ENCODE measurements at places on chromosomes 6 and 20. TPM values are rescaled to one million over a fixed set of nuclear protein-coding genes. Genes with fewer than 3 reads are reported as not detected.

DNA sequence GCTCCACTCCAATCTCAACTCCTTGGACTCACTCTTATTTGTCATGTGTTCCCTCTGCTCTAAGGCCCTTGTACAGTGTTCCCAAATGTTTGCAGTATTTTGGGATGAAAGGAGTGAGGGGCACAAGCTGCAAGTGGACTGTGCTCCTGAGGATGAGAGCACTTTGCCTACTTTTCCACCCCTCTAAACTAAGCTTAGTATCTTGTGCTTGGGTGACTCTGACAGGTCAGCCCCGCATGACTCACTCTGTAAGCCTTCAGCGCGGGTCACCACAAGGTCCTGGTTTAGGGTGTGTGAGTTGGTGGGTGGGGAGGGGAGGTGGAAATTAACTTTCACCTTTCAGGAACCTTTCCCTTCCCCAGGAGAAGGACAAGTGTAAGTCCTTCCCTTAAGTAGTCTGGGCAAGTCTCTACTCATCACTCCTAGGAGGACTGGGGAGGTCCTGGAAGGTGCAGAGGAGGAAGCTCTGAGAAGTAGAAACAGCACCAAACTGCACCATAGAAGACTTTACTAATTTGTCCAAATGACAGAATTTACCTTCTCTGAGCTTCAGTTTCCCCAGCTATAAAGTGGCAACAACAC lies 68.8 kb upstream of the EPB41L1 start:
- no peaks in the 10 kb centered on the region for H3K27me3 ChIP-seq
- no peaks in the 10 kb centered on the region for H3K36me3 ChIP-seq
- H3K27ac ChIP-seq, result no peak overlapping the region
- H3K4me1 ChIP-seq, result no peaks in the 10 kb centered on the region
- H3K4me3 ChIP-seq, result no peak overlapping the region

The PSORS1C2 gene
- not detected for total RNA-seq

DNA sequence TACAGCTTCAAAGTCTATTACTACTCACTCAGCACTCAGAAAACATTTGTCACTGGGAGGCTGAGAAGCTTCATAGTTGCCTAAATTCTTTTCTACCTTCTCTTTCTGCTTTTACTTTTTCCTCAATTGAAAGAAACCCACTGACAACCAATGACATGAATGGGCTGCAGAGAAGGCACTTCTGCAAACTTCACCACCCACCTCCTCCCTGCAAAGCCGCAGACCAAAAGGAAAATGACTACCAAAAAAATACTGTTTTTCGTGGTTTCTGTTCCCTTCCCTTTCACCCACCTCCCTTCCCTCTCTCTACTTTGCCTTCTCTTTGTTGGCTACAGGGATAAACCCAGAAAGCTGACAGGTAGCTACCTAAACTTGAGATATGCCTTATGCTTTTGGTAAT lies 3.2 kb downstream of the GNAS-AS1 start:
- no peak for DNase-seq
- no peak overlapping the region for H3K27ac ChIP-seq
- no peak overlapping the region for H3K4me3 ChIP-seq
- H3K36me3 ChIP-seq, result no peaks in the 10 kb centered on the region
- no peaks in the 10 kb centered on the region for H3K4me1 ChIP-seq

- no peaks in the 10 kb centered on the region for H3K36me3 ChIP-seq
- no peak overlapping the region for H3K4me3 ChIP-seq
- no peak overlapping the region for H3K27ac ChIP-seq
- peaks cover 3% of the 10 kb centered on the region for H3K4me1 ChIP-seq
These were observed 617.4 kb upstream of the CDH4 start for GRCh38 chr20:60634491-60635172.

The TFAP2C gene
- total RNA-seq, result 1.1 TPM

DNA sequence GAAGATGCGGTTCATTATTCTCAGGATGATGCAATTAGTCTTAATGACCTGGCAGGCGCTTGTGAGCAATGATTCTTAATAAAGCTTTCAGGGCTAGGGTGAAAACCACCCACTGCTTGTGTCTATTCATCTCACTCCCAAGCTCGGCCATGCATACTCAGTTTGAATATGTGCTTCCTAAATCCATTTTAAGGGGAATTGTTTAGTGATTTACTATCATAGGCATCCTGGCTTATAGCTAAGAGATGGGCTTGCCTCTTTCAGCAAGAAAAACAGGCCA lies 141.1 kb upstream of the SLC24A3 start:
- H3K4me3 ChIP-seq, result no peak overlapping the region
- H3K4me1 ChIP-seq, result no peaks in the 10 kb centered on the region
- no peak for DNase-seq
- H3K36me3 ChIP-seq, result no peaks in the 10 kb centered on the region
- no peaks in the 10 kb centered on the region for H3K27me3 ChIP-seq

The ALDH5A1 gene
- 13.4 TPM for total RNA-seq

DNA sequence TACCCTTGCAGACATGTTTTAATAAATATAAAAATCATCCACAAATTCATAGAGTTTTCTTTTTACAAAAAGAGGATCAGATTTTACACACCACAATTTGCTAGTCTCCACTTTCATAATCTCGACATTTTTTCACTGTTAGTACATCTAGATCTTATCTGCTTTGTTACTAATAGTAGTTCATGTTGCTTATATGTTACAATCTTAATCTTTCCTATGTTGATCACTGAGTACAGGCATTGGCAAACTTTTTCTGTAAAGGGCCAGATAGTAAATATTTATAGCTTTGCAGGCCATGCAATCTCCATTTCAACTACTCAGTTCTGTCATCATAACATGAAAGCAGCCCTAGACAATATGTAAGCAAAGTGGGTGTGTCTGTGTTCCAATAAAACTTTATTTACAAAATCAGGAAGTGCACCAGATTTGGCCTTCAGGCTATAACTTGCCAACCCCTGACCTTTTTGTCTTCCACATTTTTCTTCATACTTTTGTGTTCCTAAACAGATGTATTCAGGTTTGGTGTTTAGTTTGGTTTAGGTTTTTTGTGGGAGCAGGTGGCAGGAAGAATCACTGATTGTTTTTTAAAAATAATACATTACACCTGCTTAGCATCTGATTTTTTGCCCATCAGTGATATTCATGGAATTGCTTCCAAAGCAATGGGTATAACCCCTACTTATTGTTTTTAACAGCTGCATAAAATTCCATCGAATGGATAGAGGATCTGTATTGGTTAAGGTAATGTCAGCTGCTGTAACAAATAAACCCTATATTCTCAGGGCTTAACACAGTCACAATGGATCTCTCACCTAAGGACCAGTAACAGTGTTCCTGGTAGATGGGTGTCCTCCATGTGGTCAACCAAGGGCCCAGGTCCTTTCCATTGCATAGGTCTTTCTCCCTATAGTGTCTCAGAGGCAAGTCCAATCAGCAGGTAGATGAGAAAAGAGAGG lies 61.2 kb downstream of the EYA2 start:
- DNase-seq, result no peak
- no peak overlapping the region for H3K4me3 ChIP-seq
- no peak overlapping the region for H3K27ac ChIP-seq

- H3K36me3 ChIP-seq, result no peaks in the 10 kb centered on the region
- no peak for DNase-seq
- no peak overlapping the region for H3K4me3 ChIP-seq
- H3K27me3 ChIP-seq, result no peaks in the 10 kb centered on the region
- H3K27ac ChIP-seq, result no peak overlapping the region
These were observed 2.9 kb downstream of the CAP2 start for GRCh38 chr6:17396256-17396655.

GRCh38 chr6:42197555-42198362 lies 3.0 kb upstream of the GUCA1B start:
- H3K27ac ChIP-seq, result no peak overlapping the region
- no peaks in the 10 kb centered on the region for H3K27me3 ChIP-seq
- H3K36me3 ChIP-seq, result no peaks in the 10 kb centered on the region
- DNase-seq, result no peak
- no peak overlapping the region for H3K4me3 ChIP-seq

The VEGFA gene
- 19.2 TPM for total RNA-seq

DNA sequence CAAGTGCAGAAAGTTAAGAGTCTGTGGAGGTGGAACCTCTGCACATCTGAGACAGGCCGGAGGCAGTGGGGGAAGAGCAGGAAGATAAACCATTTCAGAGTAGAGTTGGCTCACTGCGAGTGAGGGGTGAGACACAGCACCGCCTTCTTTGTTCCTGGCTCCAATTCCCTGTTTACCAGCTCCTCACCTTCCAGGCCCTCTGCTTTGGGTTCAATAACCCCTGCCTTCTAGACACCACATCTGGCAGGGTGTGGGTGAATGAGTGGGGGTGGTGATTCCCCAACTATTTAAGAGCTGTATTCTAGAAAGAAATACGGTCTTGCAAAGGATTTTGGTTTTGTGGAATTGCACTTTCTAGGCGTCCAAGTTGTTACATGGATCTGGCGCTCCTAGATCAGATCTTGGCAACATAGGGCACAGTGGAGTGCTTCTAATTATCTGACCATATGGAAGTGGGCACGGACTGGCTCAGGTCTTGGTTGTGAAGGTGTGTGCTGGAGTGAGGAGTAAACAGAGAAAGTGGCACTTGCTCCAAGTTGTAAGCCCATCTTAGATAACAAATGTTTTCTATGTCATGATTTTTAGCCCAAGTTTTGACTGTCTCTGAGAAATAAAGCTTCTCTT lies 141.6 kb upstream of the NRN1 start:
- no peaks in the 10 kb centered on the region for H3K27me3 ChIP-seq
- no peaks in the 10 kb centered on the region for H3K4me1 ChIP-seq
- no peak overlapping the region for H3K27ac ChIP-seq
- H3K36me3 ChIP-seq, result no peaks in the 10 kb centered on the region
- H3K4me3 ChIP-seq, result no peak overlapping the region

The COL9A3 gene
- 1.5 TPM for total RNA-seq

- H3K36me3 ChIP-seq, result no peaks in the 10 kb centered on the region
- no peak overlapping the region for H3K27ac ChIP-seq
- no peak overlapping the region for H3K4me3 ChIP-seq
- DNase-seq, result no peak
These were observed 27.9 kb downstream of the PCNA start for GRCh38 chr20:5091902-5092301.

DNA sequence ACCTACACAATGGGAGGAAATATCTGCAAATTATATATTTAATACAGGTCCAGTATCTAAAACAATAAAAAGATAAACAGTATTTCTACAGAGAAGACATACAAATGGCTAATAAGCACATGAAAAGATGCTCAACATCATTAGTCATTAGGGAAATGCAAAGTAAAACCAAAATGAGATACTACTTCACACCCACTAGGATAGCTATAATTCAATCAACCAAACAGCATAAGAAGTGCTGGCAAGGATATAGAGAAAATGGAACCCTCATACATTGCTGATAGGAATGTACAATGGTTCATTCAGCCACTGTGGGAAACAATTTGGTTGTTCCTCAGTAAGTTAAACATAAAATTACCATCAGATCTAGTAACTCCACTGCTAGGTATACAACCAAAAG lies 48.7 kb downstream of the NUDT3 start:
- no peak overlapping the region for H3K4me3 ChIP-seq
- H3K27me3 ChIP-seq, result no peaks in the 10 kb centered on the region
- H3K36me3 ChIP-seq, result no peaks in the 10 kb centered on the region

The FOXQ1 gene
- total RNA-seq, result 0.82 TPM

GRCh38 chr20:1667502-1668085 lies 10.0 kb upstream of the SIRPG start:
- no peak overlapping the region for H3K27ac ChIP-seq
- no peaks in the 10 kb centered on the region for H3K36me3 ChIP-seq
- no peaks in the 10 kb centered on the region for H3K4me1 ChIP-seq

DNA sequence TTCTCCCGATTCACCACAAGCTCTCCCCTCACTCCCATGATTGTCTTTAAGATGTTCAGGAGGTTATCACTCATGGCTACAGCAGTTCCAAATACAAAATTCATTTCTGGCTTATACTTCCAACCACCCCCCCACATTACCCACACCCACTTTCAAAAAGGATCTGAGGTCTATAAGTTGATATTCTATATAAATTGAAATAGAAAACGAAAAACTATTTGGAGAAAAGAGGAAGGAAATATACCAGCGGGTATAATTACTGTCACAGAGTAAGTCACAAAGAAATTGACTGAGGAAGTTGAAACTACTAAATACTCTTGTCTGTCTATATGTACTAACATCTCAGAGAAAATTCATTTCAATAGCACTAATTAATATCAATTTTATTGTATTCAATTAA lies 112.7 kb upstream of the TNFAIP3 start:
- H3K27me3 ChIP-seq, result no peaks in the 10 kb centered on the region
- H3K4me3 ChIP-seq, result no peak overlapping the region
- no peaks in the 10 kb centered on the region for H3K36me3 ChIP-seq

The C6orf15 gene
- not detected for total RNA-seq

The SLCO4A1 gene
- total RNA-seq, result 3.7 TPM

DNA sequence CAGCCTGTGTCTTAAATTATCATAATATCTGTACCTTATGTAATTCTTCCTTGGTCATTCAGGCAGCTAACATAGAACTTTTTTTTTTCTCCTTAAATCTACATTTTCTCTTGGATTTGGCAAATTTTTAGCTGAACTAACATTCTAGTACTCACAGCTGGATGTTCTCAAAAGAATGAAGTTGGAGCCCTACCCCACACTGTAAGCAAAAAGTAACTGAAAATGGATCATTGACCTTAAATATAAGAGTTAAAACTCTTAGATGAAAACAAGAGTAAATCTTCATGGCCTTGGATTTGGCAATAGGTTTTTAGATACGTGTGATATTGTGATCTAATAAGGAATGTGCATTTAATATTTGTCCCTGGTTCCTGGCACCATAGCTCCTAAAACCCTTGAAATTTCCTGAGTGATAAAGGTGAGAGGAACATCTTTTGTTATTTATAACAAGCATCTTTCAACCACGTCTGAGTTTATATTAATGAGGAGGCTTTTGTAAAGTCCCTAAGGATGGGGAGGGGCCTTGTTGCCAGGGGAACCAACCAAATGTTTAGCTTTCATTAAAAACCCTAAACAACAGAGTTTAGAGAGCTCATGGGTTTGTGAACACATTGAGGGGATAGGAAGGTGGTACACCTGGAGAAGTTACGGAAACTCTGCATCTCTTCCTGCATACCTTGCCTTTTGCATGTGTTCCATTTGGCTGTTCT lies 106.1 kb upstream of the ADGRF4 start:
- H3K27ac ChIP-seq, result no peak overlapping the region
- no peaks in the 10 kb centered on the region for H3K36me3 ChIP-seq
- DNase-seq, result no peak
- H3K4me3 ChIP-seq, result no peak overlapping the region
- H3K27me3 ChIP-seq, result no peaks in the 10 kb centered on the region

GRCh38 chr6:36244641-36245280 lies 25.1 kb upstream of the PNPLA1 start:
- H3K4me3 ChIP-seq, result no peak overlapping the region
- H3K4me1 ChIP-seq, result peaks cover 5% of the 10 kb centered on the region
- no peaks in the 10 kb centered on the region for H3K27me3 ChIP-seq
- DNase-seq, result no peak
- H3K36me3 ChIP-seq, result no peaks in the 10 kb centered on the region

All from ovary (tissue), 10 donors.